ENCODE measurements at places on chromosomes 7 and 10.

DNA sequence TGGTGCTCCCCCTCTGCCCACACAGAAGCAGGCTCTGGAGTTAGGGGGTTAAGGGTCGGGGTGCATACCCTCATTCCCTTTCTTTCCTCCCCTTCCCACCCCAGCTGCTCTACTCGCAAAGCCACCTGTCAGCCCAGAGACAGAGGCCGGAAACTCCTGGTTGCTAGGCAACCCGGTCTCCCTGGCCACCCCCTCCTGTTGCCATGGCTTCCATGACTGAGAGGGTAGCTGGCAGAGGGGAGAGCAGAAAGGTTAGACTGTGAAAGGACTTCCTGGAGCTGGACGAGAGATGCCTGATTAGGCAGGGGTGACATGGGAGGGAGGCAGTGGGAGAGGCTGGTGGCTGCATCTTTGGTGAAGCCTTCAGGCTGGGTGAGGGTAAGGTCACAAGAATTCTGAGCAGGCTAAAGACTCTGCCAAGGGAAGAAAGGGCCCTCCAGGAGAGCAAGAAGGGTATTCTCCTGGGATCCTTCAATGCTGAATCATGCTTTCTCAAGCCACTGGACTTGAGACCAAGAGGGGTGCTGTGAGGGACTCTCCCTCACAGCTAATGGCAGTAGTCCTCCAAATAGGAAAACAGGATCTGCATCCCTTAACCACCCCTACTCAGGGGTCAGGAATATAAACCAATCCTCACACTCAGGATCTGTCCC lies 5.4 kb downstream of the PSD start:
- peaks cover 21% of the 10 kb centered on the region for H3K4me1 ChIP-seq
- peaks cover 35% of the 10 kb centered on the region for H3K27me3 ChIP-seq
- no peak overlapping the region for H3K4me3 ChIP-seq

- no peaks in the 10 kb centered on the region for H3K4me1 ChIP-seq
- H3K27ac ChIP-seq: no peak overlapping the region
- no peaks in the 10 kb centered on the region for H3K27me3 ChIP-seq
- H3K4me3 ChIP-seq: no peak overlapping the region
- H3K36me3 ChIP-seq: no peaks in the 10 kb centered on the region
- DNase-seq: no peak
Observed at GRCh38 chr7:128189231-128189930, 51.7 kb upstream of the LEP start.

GRCh38 chr10:6423413-6424170 lies 156.5 kb downstream of the PRKCQ start:
- DNase-seq: no peak
- H3K4me1 ChIP-seq: no peaks in the 10 kb centered on the region
- H3K27ac ChIP-seq: no peak overlapping the region
- no peak overlapping the region for H3K4me3 ChIP-seq
- H3K27me3 ChIP-seq: no peaks in the 10 kb centered on the region

DNA sequence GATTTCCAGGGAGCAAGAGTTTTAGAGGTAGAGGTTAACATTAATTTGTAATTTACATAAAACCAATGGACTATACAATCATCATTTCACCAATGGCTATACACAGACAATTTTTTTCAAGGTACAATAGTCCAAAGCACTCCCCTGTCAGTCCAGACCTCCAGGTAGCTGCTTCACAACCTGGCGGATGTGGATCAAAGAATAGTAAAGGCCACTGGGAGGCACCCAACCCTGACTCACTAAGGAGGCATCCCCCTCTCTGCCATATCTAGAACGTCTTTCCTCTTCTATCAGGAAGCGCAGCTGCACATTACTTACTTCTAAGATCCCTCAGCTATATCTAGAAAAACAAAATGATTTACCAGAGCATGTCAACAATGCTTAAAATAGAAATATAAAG lies 217.7 kb upstream of the AOAH start:
- H3K4me3 ChIP-seq: no peak overlapping the region
- H3K27ac ChIP-seq: no peak overlapping the region
- no peak for DNase-seq
- H3K36me3 ChIP-seq: peaks cover 11% of the 10 kb centered on the region
- H3K27me3 ChIP-seq: no peaks in the 10 kb centered on the region

GRCh38 chr7:18638594-18639452 lies 143.3 kb downstream of the HDAC9 start:
- DNase-seq: no peak
- no peak overlapping the region for H3K4me3 ChIP-seq
- H3K36me3 ChIP-seq: no peaks in the 10 kb centered on the region

DNA sequence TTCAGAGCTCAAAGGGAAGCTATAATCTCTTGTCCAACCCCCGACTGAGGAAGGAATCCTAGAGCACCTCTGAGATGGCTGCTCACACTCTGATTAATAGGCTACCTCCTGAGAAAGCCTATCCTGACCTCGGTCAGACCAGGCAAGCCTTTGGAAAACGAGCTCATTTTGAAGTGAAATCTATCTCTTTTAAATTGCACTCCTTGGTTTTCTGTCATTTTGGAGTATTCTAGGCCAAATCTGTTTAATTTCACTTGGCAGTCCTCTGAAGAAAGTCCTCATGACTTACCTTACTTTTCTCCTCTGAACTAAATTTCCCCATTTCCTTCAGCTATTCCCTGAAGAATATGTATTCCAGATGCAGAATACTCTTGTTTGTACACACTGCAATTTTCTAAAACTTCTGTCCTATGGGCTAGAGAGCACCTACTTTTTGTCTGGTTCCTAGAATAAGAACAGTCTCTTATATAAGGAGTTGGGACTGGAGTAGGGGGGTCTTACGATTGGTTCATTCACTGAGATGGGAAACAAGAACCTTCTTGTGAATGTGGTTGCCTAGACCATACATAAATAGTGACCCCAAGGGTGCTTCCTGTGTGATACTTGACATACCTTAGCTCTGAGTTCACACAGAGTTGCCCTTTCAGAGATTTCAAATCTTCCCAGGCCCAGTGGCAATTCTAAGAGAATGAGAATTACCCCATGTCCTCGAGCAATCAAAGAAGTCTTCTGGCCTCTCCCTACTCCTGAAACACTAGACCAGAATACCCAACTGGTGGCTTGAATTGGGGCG lies 31.9 kb upstream of the HPS1 start:
- DNase-seq: no peak
- H3K27me3 ChIP-seq: no peaks in the 10 kb centered on the region

GRCh38 chr7:525740-526139 lies 6.1 kb upstream of the PDGFA start:
- no peak overlapping the region for H3K4me3 ChIP-seq
- H3K27ac ChIP-seq: no peak overlapping the region
- DNase-seq: no peak

DNA sequence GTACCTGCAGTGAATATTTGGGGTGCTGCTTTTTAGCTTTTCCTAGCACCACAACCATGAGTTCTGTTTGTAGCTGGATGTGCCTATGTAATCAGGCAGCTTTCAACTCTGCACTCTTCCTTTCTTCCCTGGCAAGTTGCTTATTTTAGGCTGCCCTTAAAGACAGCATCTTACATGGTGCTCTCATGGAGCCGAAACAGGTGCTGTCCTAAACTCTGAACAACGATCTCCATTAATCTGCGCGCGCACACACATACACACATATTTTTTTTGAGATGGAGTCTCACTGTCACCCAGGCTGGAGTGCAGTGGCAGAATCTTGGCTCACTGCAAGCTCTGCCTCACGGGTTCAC lies 9.1 kb downstream of the RPS24 start:
- peaks cover 44% of the 10 kb centered on the region for H3K36me3 ChIP-seq
- no peak overlapping the region for H3K4me3 ChIP-seq
- H3K4me1 ChIP-seq: peaks cover 17% of the 10 kb centered on the region

GRCh38 chr10:131578472-131578970 lies 267.0 kb upstream of the TCERG1L start:
- H3K27me3 ChIP-seq: no peaks in the 10 kb centered on the region
- H3K4me1 ChIP-seq: no peaks in the 10 kb centered on the region
- H3K36me3 ChIP-seq: no peaks in the 10 kb centered on the region

DNA sequence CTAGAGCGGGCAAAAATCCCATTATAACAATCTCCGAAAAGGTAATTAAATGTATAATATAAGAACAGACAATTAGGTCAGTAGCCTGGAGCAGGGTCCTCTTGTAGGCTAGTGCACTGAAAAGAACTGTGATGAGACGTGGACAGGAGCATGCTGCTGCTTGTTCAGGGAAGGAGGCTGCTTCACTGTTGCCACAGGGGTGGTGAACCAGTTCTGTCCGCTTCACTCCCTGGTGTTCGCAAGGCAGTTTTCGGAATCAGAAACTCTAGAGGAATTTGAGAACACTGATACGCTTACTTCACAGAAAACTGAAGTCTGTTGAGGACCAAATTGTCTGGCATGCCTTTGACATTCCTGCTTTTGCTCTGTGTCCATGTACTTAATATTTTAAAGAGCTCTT lies 17.4 kb downstream of the ZNRF2 start:
- no peak for DNase-seq
- H3K27me3 ChIP-seq: no peaks in the 10 kb centered on the region
- H3K36me3 ChIP-seq: no peaks in the 10 kb centered on the region
- peaks cover 19% of the 10 kb centered on the region for H3K4me1 ChIP-seq
- H3K4me3 ChIP-seq: no peak overlapping the region

DNA sequence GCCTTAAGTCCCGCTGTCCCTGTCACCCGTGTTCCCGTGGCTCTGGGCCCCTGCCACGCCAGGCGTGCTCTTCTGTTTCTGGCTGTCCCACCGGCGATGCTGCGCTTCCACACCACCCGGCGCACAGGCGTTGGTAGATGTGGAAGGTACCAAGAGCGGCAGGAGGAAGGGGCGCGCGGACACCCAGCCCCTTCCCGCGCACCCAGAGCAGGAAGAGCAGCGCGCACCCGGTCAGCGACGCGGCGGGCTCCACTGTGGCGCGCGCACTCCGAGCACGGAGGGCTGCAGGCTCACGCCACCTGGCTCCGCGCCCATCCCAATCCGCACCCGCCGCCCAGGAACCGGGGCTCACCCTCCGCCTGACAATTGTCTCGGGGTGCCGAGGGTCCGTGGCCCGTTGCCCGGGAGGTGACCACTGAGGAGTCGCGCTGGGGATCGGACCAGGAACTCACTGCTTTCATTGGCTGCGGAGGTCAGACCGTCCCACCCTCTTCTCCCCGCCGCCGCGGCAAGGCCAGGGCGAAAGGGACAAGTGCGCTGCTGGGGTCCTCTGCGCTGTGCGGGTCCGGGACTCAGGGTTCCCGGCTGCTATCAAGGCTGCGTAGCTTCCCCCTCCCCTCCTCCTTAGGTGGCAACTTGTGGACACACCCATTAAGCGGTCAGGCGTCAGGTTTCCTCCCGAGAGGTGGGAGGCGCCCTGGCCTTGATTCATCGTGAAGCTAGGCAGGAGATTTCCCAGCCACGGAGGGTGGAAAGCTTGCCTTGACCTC lies 121.6 kb upstream of the ZNF92 start:
- DNase-seq: peak; percentile 31
- H3K36me3 ChIP-seq: no peaks in the 10 kb centered on the region
- H3K27ac ChIP-seq: no peak overlapping the region
- no peaks in the 10 kb centered on the region for H3K27me3 ChIP-seq
- H3K4me3 ChIP-seq: peak overlapping the region; percentile 55

GRCh38 chr10:14918964-14919363 lies 34.9 kb downstream of the DCLRE1C start:
- no peak for DNase-seq
- H3K4me3 ChIP-seq: no peak overlapping the region
- H3K27ac ChIP-seq: no peak overlapping the region

GRCh38 chr10:124708246-124708779 lies 35.9 kb downstream of the FAM53B start:
- H3K4me1 ChIP-seq: peaks cover 89% of the 10 kb centered on the region
- H3K27ac ChIP-seq: no peak overlapping the region
- H3K36me3 ChIP-seq: peaks cover 4% of the 10 kb centered on the region
- no peaks in the 10 kb centered on the region for H3K27me3 ChIP-seq

GRCh38 chr7:55128693-55129394 lies 110.0 kb downstream of the EGFR start:
- H3K36me3 ChIP-seq: no peaks in the 10 kb centered on the region
- no peak overlapping the region for H3K4me3 ChIP-seq
- no peak for DNase-seq
- no peaks in the 10 kb centered on the region for H3K4me1 ChIP-seq

DNA sequence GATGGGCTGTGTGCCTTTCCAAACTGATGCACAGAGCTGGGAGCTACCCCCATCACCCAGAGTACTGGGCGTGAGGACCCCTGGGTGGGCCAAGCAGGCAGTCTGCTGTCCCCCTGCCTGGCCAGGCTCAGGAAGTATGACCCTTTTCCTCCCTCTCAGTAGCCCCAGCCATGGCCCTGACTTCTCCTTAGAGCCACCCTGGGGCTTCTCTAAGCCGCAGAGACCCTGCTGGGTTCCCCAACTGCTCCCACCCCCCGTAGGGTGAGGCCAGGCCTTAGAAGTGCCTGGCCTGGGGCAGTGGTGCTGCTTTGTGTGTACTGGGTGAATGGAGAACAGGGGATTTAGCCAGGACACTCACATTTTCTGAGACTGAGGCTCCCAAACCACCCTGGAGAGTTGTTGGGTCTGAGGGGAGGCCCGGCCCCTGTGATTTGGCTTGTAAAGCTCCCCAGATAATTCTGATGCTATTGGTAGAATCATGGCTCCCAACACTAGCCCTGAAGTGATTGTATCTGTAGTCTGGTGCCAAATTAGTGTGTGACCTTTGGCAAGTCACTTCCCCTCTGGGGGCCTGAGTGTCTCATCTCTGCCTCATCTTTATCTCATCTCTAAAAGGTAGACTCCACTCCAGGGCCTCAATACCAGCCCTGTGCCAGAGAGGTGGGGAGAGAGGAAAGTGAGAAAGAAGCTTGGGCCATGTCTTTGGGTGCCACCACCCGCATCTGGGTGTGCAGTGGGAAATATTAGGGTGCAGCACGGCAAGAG lies 99.7 kb upstream of the PPIF start:
- no peak for DNase-seq
- H3K36me3 ChIP-seq: no peaks in the 10 kb centered on the region
- no peak overlapping the region for H3K27ac ChIP-seq
- no peaks in the 10 kb centered on the region for H3K27me3 ChIP-seq
- H3K4me1 ChIP-seq: peaks cover 66% of the 10 kb centered on the region

DNA sequence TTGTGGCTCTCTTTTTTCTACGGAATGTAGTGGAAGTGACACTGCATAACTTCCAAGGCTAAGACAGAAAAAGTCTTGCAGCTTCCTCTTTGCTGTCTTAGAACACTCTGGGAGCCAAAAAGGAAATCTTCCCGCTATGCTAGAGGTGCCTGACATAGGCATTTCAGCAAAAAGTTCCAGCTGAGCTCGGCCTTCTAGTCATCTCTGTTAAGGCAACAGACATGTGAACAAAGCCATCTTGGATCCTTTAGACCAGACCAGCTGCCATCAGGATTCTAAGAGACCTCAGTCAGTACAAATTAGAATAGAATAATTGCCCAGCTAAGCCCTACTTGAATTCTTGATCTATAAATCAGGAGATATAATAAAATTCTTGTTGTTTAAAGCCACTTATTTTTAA lies 16.3 kb upstream of the COL1A2 start:
- no peaks in the 10 kb centered on the region for H3K36me3 ChIP-seq
- H3K4me1 ChIP-seq: no peaks in the 10 kb centered on the region
- no peak overlapping the region for H3K4me3 ChIP-seq
- no peak overlapping the region for H3K27ac ChIP-seq

DNA sequence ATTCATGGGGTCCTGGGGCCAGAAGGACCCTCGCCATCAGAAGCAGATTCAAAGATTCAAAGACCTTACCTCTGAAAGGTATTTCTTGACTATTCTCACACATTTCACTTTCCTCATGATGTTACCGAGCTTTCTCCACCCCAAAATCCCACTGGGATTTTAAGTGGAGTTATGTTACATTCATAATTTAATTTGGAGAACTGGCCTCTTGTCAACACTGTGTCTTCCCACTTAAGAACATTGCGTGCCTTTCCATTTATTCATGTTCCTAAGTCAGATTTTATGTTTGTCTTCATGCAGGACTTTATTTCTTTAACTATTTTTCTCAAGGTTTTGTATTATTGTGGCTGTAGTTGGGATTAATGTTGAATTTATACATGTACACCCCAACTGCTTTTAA lies 123.5 kb upstream of the BMPER start:
- H3K27ac ChIP-seq: no peak overlapping the region
- no peak overlapping the region for H3K4me3 ChIP-seq
- H3K27me3 ChIP-seq: no peaks in the 10 kb centered on the region
- no peaks in the 10 kb centered on the region for H3K36me3 ChIP-seq
